MG63 (cell line): ENCODE measurements at places on chromosomes 5 and 9. TPM values are rescaled to one million over a fixed set of nuclear protein-coding genes. Genes with fewer than 3 reads are reported as not detected.

The AOPEP gene
- total RNA-seq = 91.4 and 150 TPM in 2 replicates

The C9orf50 gene
- not detected in 2 replicates for total RNA-seq

The INSYN2B gene
- 7.8 and 14.4 TPM in 2 replicates for total RNA-seq

The ZNF883 gene
- total RNA-seq = 0.13 TPM in 1 of 2 replicates, not detected in the other

The SLC6A7 gene
- total RNA-seq = not detected in 2 replicates

The GMCL2 gene
- not detected in 2 replicates for total RNA-seq

The SLC2A6 gene
- 3.5 and 7.6 TPM in 2 replicates for total RNA-seq

The FOXD4L4 gene
- not detected in 2 replicates for total RNA-seq

The FBP1 gene
- 0.96 TPM in 1 of 2 replicates, not detected in the other for total RNA-seq

The GOLGA1 gene
- 13.3 and 14.6 TPM in 2 replicates for total RNA-seq

The HSPA9 gene
- 610 and 1,111 TPM in 2 replicates for total RNA-seq

The SPATA31A3 gene
- not detected in 2 replicates for total RNA-seq

The GSN gene
- total RNA-seq = 59.8 and 75.0 TPM in 2 replicates

The C9orf153 gene
- total RNA-seq = not detected in 2 replicates

The PCDHA4 gene
- total RNA-seq = not detected in 2 replicates

The NIPAL4 gene
- not detected in 2 replicates for total RNA-seq

The LCP2 gene
- not detected in 2 replicates for total RNA-seq

The POU5F2 gene
- 0.07 TPM in 1 of 2 replicates, not detected in the other for total RNA-seq

The WDR31 gene
- 1.6 and 2.5 TPM in 2 replicates for total RNA-seq

The DND1 gene
- total RNA-seq = 0.94 TPM in 1 of 2 replicates, not detected in the other

The HAVCR2 gene
- 0.23 TPM in 1 of 2 replicates, not detected in the other for total RNA-seq

The PAEP gene
- not detected in 2 replicates for total RNA-seq

The CD74 gene
- total RNA-seq = not detected in 2 replicates

The IFNA2 gene
- not detected in 2 replicates for total RNA-seq

The IL5 gene
- not detected in 2 replicates for total RNA-seq

The SOHLH1 gene
- total RNA-seq = not detected in 2 replicates

The SH3RF2 gene
- 0.26 and 1.2 TPM in 2 replicates for total RNA-seq
